ENCODE measurements at places on chromosomes 16 and 17. TPM values are rescaled to one million over a fixed set of nuclear protein-coding genes. Genes with fewer than 3 reads are reported as not detected.

GRCh38 chr17:69333561-69333960 lies 6.6 kb upstream of the ABCA5 start:
- H3K27ac ChIP-seq: no peak overlapping the region
- no peak overlapping the region for H3K4me3 ChIP-seq
- no peaks in the 10 kb centered on the region for H3K27me3 ChIP-seq
- no peaks in the 10 kb centered on the region for H3K36me3 ChIP-seq
- H3K4me1 ChIP-seq: no peaks in the 10 kb centered on the region

ZKSCAN2 gene
- total RNA-seq: 4.8 TPM

DNA sequence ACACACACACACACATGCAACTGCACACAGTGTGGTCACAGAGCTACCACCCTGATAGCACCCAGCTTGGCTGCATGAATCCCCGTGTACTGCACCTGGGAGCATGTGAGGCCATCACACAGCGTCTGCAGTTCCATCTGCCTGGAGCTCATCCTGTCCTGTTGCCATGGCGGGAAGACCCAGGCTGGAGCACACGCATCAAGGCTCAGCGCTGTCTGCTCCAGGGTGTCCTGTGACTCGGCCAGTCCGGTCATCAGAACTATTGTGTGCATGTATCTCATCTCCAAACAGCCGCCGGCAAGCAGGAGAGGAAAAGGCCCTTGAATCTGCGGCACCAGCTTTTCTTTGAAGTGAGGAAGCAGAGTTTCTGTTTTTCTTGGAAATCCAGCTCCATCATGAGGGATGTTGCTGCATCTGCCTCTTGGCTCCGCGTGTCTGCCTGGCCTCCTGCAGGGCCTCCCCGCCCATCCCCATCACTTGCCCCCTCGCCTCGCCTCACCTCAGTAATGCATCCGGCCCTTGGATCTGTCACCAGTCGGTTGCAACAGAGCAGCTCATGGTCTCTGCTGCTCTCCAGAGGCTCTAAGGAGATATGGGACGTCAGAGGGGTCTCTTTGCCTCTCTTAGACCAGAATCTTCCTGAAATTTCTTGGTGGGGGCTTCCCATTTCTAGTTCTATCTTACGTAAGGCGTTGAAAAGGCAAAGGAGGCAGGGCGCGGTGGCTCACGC lies 23.7 kb downstream of the CACNG4 start:
- H3K36me3 ChIP-seq: no peaks in the 10 kb centered on the region
- DNase-seq: no peak
- H3K27me3 ChIP-seq: no peaks in the 10 kb centered on the region

DNA sequence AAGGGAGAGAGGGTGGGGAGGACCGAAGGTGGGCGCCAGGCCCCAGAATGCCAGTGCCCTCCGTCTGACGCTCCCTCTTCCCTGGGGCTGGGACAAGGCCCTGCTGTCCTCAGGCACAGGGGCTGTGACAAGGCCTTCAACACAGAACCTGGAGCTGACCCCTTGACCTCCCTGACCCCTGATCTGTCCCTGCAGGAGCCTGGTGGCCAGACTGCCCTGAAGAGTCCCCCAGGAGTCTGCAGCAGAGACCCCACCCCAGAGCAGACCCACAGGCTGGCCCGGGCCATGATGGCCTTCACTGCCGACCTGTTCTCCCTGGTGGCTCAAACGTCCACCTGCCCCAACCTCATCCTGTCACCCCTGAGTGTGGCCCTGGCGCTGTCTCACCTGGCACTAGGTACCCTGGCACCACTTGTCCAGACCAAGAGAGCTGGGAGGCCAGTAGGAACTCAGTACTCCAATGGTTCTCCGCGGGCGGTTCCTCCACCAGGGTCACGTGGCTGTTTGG lies 2.9 kb downstream of the SERPINF2 start:
- DNase-seq: no peak
- H3K36me3 ChIP-seq: no peaks in the 10 kb centered on the region
- H3K27ac ChIP-seq: no peak overlapping the region
- H3K4me3 ChIP-seq: no peak overlapping the region

- peaks cover 13% of the 10 kb centered on the region for H3K4me1 ChIP-seq
- H3K4me3 ChIP-seq: peak overlapping the region; percentile 5
- DNase-seq: no peak
- H3K27me3 ChIP-seq: no peaks in the 10 kb centered on the region
- H3K27ac ChIP-seq: no peak overlapping the region
These were observed 11.1 kb downstream of the PIMREG start for GRCh38 chr17:6455321-6455705.
